ENCODE measurements at places on chromosomes 12 and 14. TPM values are rescaled to one million over a fixed set of nuclear protein-coding genes. Genes with fewer than 3 reads are reported as not detected.

- DNase-seq: no peak
Observed at GRCh38 chr14:69303086-69303485, 43.1 kb downstream of the GALNT16 start.

DNA sequence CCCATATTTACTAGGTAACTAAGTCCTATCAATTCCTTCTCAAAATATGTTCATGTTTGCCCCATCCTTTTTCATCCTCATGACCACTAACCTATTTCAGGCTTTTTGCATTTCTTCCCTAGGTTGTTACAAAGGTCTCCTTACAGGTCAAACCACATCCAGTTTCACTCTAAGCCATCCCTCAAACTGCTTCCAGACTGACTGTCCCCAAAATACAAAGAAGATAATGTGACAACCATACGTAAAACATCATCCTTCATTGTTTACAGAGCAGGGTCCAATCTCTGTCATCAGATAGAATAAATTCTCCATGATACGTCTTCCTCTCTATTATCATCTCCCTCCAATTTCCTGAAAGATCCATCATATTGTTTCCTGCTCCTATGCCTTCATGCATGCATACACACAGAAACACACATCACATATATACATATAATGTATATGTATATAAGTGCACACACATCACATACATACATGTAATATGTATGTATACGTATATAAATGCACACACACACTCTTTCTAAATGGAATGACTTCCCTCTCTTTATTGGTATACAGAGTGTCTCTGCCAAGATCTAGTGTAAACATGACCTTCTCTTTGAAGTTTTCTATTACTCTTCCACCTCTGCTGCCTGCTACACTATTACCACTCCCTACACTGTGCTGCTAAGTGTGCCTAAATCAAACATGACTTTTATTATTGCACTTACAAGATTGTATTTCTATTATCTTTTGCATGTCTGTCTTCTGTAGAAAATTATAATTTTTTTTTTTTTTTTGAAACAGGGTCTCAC lies 30.7 kb upstream of the EPS8 start:
- no peak for DNase-seq

GRCh38 chr12:45388545-45388944 lies 172.7 kb downstream of the ANO6 start:
- no peak for DNase-seq

GRCh38 chr12:53234271-53234914 lies 2.4 kb upstream of the RARG start:
- no peak for DNase-seq

GRCh38 chr12:8449355-8449859 lies 6.4 kb upstream of the CLEC6A start:
- DNase-seq: no peak

- peak; percentile 61 for DNase-seq
Observed at GRCh38 chr12:6323340-6323994, 13.0 kb downstream of the PLEKHG6 start.

DNA sequence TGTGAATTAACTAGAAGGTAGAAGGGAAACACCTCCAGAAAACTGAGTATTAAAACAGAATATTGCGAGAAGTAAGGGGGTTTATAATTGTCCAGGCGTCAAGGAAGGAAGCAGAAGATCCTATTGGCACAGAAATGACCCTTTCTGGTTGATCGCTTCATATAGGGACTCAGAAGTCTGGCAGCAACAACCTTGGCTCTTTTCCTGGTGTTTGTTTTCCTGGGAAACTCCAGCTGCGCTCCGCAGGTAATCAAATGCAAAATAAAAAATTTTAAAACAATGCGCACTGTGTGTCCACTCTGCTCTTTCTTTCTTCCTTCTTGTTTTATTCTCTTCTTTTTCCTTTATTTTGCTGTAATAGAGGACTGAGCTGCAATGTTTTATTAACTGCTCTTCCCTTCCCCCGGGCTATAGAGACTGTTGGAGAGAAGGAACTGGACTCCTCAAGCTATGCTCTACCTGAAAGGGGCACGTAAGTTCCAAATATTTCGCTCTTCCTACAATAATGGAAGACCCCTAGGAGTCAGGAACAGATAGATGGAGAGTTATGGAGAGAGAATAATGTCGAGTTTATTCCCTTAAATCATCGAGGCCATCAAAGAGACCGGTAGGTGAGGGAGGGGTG lies 737 bp downstream of the SPX start:
- DNase-seq: no peak

DNA sequence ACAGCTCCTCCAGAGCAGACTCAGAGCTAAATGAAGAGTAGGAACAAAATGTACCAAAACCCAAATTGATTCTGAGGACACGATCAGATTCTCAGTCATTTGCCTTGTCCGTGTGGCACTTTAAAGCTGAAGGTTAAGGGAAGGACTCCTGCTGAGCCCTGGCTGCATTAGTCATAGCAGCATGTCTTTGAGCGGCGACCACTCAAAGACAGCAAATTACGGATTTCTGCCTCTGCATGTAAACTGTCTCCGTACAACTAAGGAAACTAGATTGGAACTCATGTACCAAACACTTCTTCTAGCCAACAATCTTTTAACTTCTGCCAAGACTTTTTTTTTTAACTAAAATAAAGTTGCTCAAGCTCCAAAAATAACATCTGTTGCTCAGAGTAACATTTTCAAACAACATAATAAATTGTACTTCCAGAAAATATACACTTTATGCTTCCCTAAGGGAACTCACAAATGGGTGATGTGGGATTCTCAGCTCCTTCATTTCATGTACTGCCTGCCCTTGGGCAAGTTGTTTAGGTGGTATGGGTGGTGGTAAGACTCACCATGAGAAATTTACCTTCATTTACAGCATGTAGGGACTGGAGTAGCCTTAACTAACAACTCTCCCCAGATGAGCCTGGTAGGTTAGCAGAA lies 56.1 kb downstream of the RERG start:
- DNase-seq: no peak

DNA sequence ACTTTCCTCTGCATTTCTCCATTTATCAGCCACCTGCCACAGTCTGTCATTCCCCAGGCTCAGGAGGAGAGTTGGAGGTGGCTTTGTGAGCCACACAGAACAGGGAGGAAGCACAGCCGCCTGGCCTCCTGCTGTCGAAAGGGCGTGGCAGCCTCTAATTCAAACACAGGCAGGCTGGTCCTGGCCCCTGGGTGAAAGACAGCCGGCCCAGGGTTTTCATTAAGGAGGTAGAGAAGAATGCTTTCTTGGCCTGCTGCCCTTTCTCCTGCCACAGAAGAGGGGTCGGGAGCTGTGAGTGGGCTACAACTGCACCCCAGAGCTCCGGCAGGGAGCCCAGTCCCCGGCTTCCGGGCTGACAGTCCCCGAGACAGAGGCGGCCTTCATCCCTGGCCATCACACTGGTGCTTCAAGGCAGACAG lies 108.6 kb upstream of the FZD10 start:
- no peak for DNase-seq

DNA sequence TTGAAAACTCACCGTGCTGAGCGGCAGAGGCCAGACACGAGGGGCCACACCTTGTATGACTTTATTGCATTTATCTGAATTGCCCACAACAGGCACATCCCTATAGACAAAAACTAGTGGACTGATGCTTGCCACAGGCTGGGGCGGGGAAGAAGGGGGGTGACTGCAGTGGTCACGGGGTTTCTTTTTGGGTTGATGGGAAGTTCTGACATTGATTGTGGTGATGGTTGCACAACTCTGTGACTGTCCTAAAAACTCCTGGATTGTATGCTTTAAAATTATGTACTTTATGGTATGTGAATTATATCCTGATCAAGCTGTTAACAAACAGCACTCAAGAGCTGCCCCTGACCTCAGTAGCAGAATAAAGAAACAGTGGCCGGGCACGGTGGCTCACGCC lies 25.7 kb downstream of the DHX37 start:
- no peak for DNase-seq

GRCh38 chr14:52327374-52328226 lies 13.5 kb downstream of the PTGER2 start:
- no peak for DNase-seq

DNA sequence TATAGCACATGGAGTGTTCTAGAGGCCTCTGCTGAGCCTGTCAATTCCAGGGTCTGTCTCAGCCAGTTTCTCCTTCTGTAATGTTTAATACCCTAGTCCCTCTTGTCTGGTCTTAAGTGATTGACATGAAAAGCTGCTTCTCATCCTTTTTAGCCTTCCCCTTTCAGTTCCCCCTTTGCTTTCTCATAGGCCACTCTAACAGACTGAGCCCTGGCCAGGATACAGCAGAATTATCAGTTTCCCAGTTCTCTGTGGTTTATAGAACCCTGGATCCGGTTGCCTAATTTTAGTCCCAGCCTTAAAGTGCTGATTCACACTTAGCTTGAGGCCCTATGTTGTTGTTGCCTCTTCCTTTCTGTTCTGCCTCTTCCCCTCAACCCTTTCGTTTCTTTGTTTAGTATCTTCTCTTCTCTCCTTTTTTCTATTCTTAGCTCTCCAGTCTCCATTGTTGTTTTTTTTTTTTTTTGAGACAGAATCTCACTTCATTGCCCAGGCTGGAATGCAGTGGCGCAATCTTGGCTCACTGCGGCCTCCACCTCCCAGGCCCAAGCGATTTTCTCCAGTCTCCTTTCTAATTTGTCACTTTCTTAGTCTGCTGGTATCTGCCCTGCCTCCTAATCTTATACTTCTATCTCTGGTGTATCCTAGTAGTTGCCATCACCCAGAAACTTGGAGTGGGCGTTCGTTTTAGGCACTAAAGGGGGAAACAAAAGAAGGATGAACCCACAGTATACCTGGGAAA lies 2.9 kb upstream of the BIN2 start:
- peak; percentile 20 for DNase-seq

GRCh38 chr12:127214186-127214585 lies 1052.8 kb upstream of the TMEM132C start:
- no peak for DNase-seq

GRCh38 chr12:49968471-49968870 lies 4.3 kb upstream of the AQP6 start:
- DNase-seq: no peak

DNA sequence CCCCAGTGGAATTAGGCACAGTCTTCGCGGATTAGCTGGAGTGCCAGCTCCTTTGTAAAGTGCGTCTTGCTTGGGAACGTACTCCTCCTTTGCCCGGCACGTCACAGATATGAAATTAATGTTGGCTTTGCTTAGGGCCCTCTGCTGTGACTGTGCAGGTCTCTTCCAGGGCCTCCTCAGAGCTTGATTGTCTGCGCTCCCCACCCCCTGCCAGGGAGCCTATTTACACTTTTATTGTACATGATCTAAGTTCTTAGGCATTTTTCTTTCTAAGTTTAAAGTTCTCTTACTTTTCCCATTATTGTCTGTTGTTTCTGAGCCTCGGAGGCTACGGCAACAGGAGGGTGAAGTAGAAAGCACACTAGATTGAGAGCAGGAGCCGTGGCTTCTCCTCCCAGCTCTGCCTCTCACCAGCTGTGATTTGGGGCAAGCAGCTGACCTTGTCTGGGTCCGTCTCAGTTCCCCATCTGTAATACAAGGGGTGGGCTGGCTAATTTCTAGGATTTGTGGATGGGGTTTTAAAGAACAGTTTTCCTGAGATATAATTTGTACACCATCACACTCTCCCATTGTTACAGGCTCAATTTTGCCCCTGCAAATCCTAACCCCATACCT lies 81.8 kb downstream of the TSPAN9 start:
- DNase-seq: no peak

GRCh38 chr12:120726510-120726793 lies 826 bp downstream of the ACADS start:
- no peak for DNase-seq

DNA sequence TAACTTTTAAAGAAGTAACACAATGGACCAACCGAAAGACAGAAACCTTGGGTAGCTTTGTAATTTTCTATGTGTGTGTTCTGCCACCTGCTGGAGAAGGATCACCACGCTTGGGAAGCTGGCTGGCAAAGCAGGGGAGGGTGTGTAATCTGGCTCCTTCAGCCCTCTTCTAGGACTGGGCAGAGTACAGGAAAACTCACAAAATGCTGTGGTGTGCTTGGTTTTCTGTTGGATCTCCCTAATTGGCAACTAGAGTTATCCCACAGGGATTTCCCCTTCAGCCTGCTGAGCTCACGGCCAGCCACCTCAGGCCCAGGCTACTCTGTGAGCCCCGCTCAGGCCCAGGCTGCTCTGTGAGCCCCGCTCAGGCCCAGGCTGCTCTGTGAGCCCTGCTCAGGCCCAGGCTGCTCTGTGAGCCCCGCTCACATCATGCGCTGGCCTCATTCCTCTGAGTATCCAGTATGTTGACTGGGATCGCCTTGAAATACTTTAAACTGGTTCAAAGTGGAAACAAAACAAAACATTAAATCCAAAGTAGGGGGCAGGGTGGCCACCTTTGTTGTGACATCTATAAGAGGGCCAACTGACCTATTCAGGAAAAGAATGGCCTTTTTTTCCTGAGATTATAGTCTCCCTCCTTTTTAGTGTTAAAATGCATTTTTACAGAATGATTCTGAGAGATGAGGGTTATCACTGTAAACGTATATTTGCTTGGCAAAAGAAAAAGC lies 52.0 kb upstream of the RNU6-8 start:
- DNase-seq: peak; percentile 73

DNA sequence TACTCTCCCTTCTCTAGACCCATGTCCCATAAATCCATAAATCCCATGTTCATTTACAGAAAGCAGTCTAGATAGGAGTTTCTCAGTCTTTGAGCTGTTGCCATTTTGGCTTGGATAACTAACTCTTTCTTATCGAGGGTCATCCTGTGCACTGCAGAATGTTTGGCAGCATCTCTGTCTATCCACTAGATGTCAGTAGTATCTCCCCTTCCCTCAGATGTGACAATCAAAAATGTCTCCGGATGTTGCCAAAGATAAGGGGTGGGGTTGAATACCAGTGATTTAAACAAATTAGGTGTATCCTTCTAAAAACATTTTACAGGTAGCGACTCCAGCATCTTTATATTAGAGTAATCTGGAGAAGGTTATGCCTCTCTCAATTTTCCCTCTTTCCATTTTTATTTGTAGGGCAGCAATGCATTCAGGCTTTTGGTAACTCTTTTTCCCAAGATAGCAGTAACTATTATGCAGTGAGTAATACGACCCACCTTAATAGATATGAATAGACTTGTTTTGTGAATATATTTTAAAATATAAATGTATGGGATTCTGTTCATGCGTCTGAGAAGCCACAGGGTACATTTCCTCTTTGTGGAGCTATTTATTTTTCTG lies 100.7 kb downstream of the LRRK2 start:
- DNase-seq: no peak

DNA sequence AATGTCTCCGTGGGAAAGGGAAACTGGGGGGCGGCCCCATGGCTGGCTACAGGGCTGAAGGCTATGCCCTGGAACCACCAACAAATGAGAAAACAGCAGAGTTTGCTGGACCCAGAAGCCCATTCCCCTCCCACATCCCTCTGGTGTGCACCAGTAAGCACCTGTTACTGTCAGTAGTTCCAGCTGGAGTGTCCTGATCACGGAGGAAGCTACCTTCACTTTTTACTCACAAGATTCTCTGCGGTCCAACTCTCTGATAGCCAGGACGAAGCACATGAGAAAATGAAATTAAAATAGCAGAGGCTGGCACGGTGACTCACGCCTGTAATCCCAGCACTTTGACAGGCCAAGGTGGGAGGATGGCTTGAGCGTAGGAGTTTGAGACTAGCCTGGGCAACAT lies 22.7 kb upstream of the MEG3 start:
- DNase-seq: no peak

The INSM2 gene
- not detected for total RNA-seq

The GDF3 gene
- not detected for total RNA-seq

The STON2 gene
- 41.3 TPM for total RNA-seq

The BBS10 gene
- 8.5 TPM for total RNA-seq

The SOAT2 gene
- 0.75 TPM for total RNA-seq

The EEF1AKMT3 gene
- total RNA-seq: 7.0 TPM

The KRT73 gene
- total RNA-seq: not detected

The FOXM1 gene
- 2.6 TPM for total RNA-seq

Measured in mucosa of gallbladder (tissue), 1 donor.